ENCODE measurements at places on chromosomes 13 and 19.

DNA sequence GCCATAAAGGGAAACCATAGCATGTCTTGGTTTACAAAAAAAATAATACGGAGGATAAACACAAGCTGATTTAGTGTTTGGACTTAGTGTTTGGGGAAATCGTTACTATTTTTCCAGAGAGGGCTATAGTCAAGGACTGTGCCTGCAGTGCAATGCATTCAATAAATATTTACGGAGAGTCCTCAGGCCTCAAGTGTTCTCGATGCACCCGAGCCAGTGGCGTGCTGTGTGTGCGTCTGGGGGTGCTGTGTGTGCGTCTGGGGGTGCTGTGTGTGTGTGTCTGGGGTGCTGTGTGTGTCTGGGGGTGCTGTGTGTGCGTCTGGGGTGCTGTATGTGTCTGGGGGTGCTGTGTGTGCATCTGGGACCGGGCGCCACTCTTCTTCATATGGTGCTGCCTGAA is 71.7 kb upstream of the GTF3A start:
- no peak for DNase-seq

DNA sequence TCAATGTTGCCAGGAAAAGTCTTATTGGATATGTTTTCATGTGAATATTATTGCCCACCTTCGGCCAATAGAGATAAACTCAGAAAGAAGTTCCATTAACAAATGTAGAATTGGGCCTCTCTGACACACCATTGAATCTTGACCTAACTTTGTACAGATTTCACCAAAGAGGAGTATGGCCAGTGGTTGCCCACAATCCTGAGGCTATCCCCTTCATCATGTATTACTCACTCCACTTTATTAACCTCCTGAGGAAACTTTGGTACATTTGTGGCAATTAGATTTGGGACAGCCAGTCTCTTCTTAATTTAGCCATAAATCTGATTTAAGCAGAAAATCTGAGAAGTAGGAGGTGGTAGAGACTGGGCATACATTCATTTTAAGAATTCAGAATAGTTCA is 53.3 kb upstream of the POSTN start:
- no peak for DNase-seq

DNA sequence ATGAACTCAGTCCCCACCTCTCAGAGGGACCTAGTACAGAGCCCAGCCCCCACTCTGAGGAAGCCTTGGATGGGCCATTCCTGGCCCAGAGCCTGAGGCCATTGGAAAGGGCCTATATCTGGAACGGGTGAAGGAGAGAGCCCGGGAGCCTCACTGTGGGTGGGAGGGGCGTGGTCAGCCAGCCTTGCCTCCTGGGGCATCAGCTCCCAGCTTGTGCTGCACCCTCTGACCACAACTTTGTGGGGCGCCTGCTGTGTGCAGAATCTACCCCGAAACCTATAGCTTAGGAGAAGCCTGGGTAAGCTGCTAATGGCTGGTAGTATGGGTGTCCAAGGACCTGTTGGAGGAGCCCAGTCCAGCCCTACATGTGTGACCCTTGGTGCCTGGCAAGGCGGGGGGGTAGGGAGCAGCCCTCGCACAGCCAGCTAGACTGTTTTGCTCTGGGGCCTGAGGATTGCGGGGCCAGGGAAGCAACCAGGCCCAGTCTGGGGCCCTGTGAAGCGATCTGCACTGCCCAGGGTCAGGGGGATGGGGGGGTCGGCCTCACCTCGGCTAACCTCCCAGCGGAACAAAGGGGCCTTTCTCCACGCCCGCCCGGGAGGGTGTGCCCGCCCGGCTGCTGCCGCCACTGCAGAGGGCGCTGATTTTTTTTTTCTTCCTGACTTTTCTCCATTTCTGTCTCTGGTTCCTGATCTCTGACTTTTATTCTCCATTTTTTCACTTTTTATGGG is 42.3 kb downstream of the LYL1 start:
- peak; percentile 93 for DNase-seq

DNA sequence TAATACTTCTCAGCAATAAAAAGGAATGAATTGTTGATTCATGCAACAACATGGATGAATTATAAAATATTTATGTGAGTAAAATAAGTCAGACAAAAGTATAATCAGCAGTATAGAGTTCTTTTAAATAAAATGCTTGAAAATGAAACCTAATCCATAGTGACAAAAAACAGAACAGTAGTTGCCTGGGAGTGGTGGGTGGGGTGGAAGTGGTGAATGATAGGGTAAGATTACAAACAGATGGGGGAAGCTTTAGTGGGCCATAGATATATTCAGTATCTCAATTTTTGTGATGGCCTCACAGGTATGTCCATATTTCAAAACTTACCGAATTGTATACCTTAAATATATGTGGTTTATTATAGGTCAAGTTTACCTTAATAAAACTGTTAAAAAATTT is 124.9 kb upstream of the UBL3 start:
- no peak for DNase-seq

DNA sequence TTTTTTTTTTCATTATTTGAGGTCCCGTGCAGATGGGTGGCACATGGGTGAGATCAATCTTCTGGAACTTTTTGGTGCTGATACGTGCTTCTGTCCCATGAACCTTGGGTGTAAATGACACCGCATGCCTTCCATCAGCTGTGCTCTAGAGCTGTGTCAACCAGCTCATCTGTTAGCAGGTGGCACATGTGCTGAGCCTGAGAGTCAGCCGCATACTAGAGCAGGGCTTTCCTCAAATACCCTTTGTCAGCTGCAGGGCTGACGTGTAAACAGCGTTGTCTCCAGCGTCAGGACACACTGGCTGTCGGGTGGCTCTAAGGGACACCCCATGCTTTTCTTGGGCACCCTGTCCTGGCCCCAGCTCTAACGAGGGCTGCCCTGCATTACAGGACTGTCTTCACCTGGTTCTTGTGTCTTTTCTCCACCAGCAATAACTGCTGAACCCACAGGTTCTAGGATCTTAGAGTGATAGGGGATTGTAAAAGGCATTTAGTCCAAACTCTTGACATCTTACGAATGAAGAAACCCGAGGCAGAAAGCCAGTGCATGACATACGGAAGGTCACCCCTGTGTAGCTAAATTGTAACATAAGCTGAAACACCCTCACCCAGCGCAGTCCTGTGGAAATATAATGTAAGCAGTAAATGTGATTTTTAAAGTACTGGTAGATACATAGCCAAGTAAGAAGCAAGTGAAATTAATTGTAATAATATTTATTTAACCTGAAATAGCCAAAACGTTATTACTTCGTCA is 119.5 kb downstream of the LRCH1 start:
- DNase-seq = no peak

- no peak for DNase-seq
Observed at GRCh38 chr13:109273326-109273751, 513.0 kb downstream of the IRS2 start.

- peak; percentile 75 for DNase-seq
Observed at GRCh38 chr19:28940751-28941500, 272.0 kb downstream of the UQCRFS1 start.

DNA sequence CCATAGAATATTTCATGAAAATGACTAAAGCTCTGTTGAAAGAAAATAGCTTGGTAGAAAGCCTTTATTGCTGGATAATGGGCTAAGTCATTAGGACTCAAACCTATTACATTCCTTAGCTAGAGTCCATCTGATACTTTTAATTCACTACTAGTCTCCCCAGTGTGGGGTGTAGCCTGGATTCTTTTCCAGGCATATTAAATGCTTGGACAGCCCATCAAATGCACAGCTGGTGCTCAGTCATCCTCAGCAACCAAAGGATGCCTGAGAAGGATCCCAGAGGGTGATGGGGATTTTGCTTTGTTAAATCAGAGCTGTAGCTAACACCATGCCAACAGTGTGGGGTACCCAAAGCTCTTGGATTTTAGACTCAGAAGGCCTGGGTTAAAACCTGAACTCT is 153.5 kb downstream of the DLEU7 start:
- no peak for DNase-seq

- DNase-seq = no peak
Observed at GRCh38 chr13:50561739-50562138, 281.8 kb downstream of the DLEU7 start.

DNA sequence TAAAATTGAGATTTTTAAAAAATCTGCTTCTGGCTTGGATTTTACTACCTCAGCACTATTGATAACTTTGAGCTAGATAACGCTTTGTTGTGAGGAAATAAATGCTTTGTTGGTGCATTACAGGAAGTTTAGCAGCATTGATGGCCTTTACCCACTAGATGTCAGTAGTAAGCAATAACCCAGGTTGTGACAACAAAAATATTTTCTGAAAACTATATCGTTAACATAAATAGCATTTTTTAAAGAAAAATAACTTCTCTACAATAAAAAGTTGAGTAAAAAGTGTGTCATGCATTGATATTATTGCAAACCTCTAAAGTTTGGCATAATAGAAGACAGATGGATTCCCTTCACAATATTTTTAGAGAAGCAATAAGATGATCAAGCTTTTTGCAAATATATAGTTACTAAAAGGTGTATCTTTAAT is 1246.5 kb downstream of the UQCRFS1 start:
- DNase-seq = no peak

- DNase-seq = no peak
Observed at GRCh38 chr19:38959618-38960017, 15.9 kb downstream of the FBXO17 start.

GRCh38 chr19:35596366-35596999 is 10.5 kb downstream of the PMIS2 start:
- no peak for DNase-seq

DNA sequence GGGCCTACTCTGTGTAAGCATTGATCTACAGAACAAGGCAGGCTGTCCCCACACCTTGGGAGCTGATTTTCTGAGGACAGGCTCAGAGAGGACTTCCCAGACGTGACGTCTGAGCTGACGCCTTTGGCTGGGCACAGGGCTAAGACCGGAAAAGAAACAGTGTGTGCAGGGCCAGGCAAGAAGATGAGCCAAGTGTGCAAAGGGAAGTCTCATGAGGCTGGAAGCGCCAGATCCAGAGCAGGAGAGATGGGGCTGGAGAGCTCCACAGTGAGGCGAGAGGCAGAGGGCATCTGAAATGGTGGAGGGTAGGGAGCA is 12.7 kb downstream of the IGLON5 start:
- DNase-seq = no peak

- DNase-seq = no peak
Observed at GRCh38 chr13:48906200-48906599, 69.5 kb upstream of the FNDC3A start.

GRCh38 chr19:47896773-47897172 is 10.7 kb upstream of the SULT2A1 start:
- DNase-seq = no peak

GRCh38 chr19:7856679-7857663 is 17.2 kb downstream of the PRR36 start:
- DNase-seq = no peak

GRCh38 chr19:19662344-19662743 is 1.1 kb downstream of the ATP13A1 start:
- DNase-seq = peak; percentile 28

- DNase-seq = no peak
Observed at GRCh38 chr19:883661-884211, 9.3 kb downstream of the MED16 start.

DNA sequence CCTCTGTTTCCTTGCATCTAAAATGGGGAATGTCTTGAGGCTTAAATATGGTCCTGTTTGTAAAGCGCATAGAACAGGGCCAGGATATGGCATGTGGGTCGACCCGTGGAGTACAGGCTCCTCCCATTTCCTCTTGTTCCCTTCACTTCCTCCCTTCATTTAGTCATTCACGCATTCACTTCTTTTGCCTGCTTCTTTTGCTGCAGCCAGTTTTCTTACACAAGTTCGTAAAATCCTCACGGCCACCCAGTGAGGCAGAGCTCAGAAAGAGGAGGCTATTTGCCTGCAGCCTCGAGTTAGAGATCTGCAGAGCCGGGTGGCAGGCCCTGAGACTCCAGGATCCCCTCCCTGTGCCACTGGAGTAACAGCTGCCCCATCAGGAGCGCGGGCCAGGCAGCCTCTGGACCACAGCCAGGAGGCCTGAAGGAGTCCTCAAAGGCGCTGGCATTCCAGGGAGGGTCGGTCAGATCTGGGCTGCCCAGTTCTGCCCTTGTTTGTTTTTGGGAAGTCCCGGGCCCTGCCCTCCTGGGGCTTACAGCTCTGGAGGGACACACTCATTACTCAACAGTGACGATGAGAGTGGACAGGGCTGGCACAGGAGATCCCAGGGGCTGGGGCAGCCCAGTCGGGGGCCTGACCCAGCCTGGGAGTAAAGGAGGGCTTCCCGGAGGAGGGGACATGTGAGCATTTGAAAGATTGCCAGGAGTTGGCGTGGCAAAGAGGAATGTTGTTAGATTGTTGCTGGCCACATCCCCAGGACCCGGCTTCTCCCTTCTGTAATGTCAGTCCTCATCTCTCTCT is 4.6 kb downstream of the PPP5C start:
- no peak for DNase-seq

- no peak for DNase-seq
Observed at GRCh38 chr13:68713394-68713793, 1394.2 kb upstream of the ATXN8OS start.

DNA sequence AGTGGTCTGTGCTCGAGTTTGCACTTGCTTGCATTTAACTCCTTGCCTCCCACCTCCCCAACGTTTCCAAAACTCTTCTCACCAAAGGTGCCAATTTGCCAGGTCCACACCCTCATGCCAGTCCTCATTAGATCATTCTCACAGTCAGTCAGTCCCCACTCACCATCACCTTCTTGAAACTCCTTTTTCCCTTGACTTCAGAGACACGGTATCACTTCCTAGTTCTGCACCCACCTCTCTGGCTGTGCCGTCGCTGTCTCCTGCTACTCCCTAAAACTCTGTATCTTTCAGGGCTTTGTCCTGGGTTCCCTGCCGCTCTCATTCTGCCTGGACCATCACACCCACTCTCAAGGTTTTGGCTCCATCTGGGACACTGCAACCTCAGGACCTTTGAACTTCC is 19.6 kb downstream of the OLFM2 start:
- no peak for DNase-seq

DNA sequence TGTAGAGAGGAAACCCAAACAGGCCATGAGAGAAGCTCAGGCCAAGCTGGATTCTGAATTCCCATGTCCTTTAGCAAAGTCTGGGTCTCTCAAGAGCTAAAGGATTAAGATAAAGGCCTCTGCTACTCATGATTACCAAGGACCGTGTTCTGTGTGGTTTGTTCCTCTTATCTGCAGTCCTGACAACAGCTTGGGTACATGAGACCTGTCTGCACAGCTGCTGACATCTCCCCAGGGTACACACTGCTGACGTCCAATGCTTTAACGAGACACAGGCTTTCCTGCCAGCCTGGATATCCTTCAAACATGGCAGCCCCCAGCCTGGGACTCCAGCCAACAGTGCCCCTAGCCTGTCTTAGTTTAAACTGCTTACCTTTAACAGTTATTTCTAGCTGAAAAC is 211.0 kb downstream of the SLC7A1 start:
- DNase-seq = no peak

DNA sequence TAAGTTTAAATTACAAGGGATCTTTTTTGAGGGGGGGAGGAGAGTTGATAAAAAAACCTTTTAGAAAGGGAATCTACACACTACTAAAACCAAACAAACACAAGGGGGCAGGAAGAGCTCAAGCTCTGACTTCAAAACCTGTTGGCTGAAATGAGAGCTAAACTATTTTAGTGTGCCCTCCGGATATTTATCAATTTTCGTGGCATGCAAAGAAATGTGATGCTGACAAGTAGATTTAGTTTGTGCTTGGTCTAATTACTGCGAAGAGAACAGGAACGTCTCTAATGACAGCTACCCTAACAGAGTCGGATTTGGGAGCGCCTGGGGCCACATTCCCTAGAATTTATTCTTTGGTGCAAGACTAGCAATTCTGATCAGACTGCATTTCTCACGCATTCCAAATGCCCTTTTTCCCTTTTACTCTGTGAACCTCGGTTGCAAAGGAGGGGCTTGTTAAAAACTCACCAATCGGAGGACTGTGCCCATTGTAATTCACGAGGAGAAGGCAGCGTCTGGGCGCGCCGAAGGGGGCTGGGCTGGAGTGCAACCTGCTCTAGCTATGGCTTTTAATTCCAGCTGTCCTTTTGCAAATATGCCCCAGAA is 802 bp upstream of the FREM2 start:
- no peak for DNase-seq

Data from posterior cingulate gyrus (tissue), 11 donors.